T-cell (primary cell): ENCODE measurements at places on chromosomes 12 and 14. TPM values are rescaled to one million over a fixed set of nuclear protein-coding genes. Genes with fewer than 3 reads are reported as not detected.

The GARIN6 gene
- not detected for total RNA-seq

The NCOR2 gene
- 108 TPM for total RNA-seq

DNA sequence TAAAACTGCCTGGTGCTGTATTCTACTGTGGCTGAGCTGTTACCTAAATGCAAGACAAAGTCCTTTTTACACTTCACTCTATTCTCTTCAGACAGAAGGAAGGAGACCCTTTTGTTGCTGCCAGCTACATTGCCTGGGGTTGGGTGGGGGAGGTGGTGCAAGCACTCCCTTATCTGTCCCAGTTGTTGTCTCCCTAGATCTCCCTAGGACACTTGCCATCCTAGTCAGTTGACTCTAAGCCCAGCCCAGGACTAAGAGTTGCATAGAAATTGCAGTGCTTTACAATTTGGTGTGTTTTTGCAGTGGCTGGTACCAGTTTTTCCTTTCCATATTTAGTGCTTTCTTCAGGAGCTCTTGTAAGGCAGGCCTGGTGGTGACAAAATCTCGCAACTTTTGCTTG, 35.1 kb downstream of the SCYL2 start:
- H3K27ac ChIP-seq: no peak overlapping the region
- H3K4me3 ChIP-seq: no peak overlapping the region
- DNase-seq: no peak
- no peaks in the 10 kb centered on the region for H3K36me3 ChIP-seq

DNA sequence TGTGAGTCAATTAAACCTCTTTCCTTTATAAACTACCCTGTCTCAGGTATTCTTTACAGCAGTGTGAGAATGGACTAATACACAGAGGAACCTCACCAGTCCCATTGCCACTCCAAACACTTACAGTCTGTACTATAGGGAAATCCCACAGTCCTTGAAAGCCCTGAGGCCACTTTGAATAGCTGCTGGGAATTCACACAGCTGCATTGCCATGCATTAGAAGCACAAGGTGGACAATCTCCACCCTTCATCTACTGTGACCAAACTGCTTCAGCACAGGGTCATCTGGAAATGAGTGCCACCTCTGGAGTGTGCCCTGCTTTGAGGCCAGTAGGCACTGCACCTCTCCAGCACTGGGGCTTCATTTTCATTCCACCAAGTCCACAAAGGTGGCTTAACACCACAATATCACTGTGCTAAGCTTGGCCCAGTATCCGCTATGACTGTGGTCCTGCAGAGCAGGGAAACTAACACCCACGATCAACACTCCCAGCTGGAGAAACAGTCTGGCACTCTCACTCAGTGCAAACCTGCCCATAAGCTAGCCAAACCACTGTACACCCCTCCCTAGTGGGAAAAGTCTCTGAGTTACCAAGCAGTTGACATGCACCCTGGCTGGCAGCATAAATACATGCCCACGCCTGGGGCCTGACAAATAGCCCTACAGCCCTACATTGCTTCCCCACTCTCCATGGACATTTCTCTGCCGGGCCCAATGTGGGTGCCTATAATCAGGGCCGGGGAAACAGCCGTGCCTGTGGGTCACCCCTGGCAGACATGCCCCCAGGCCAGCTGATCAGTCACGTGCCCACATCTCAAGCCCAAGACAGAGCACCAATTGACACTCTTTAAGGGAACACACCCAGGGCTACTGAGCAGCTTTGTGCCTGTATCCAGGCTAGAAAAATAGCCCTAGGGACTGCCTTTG, 294.3 kb upstream of the MGAT4C start:
- no peak for DNase-seq
- no peak overlapping the region for H3K27ac ChIP-seq
- no peaks in the 10 kb centered on the region for H3K4me1 ChIP-seq
- H3K27me3 ChIP-seq: no peaks in the 10 kb centered on the region

The COX8C gene
- not detected for total RNA-seq

The GPR162 gene
- total RNA-seq: 0.46 TPM

The TAS2R30 gene
- total RNA-seq: 3.3 TPM

The SLC38A4 gene
- 0.19 TPM for total RNA-seq

The KRT71 gene
- not detected for total RNA-seq

GRCh38 chr14:103227094-103227768, 104.0 kb downstream of the TNFAIP2 start:
- H3K4me1 ChIP-seq: no peaks in the 10 kb centered on the region
- no peak overlapping the region for H3K4me3 ChIP-seq
- H3K36me3 ChIP-seq: no peaks in the 10 kb centered on the region

The GON7 gene
- total RNA-seq: 5.7 TPM

The C12orf42 gene
- total RNA-seq: 7.5 TPM

DNA sequence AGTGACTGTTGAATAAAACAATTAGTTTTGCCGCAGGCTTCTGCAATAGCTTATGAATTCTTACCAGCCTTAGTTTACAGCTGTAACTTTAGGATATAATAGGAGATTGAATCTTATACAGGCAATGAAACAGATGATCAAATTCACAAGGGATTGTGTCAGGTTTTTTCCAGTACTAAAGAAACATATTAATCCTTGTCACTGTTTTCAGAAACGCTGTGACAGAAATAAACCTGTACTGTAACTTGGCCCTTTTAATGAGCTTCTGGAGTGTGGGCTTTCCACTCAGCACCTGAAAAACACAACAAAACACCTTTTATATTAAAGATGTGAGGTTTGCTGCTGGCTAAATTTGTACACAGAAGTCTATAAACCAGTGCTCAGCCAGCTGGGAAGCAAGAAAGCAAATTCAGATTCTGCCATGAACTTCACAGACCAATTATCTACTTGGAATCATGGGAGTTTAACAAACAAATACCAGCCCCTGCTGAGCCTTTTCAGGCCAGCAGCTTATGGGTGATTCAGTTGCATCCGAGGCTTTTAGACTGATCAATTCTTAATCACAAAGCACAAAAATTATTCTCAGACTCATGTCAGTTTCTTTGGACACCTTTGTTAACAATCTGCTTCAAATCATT, 109.5 kb downstream of the FOXG1 start:
- no peaks in the 10 kb centered on the region for H3K36me3 ChIP-seq
- H3K27me3 ChIP-seq: no peaks in the 10 kb centered on the region
- H3K4me1 ChIP-seq: no peaks in the 10 kb centered on the region

GRCh38 chr12:28601570-28602058, 411.4 kb downstream of the CCDC91 start:
- no peaks in the 10 kb centered on the region for H3K4me1 ChIP-seq
- DNase-seq: no peak
- no peaks in the 10 kb centered on the region for H3K36me3 ChIP-seq
- no peak overlapping the region for H3K4me3 ChIP-seq
- H3K27ac ChIP-seq: no peak overlapping the region
- H3K27me3 ChIP-seq: no peaks in the 10 kb centered on the region

GRCh38 chr12:115354007-115354890, 670.3 kb upstream of the TBX3 start:
- no peaks in the 10 kb centered on the region for H3K27me3 ChIP-seq
- no peaks in the 10 kb centered on the region for H3K36me3 ChIP-seq
- no peak overlapping the region for H3K27ac ChIP-seq
- H3K4me3 ChIP-seq: no peak overlapping the region
- DNase-seq: no peak

DNA sequence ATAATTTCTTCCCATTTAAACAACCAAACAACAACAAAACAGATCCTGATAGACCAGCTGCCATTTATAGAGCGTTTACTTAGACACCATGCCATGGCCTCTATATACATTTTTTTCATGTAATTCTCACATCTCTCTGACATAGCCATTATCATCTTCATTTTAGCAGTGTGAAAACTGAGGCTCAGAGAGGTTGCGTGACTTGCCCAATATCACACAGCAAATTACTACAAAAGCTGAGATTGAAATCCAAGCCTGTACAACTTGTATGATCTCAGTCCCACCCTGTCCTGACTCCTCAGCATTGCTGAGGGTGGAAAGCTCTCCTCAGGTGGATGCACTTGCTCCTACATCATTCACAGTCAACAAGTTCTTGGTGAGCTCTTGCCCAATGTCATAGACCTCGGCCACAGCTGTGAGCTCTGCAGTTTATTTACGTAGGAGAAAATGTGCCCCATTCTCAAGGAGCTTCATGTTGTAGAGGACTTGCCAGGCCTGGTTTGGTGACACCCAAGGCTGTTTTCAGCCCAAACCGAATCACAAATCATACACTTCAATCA, 55.5 kb downstream of the CRACR2A start:
- H3K4me3 ChIP-seq: no peak overlapping the region
- no peak overlapping the region for H3K27ac ChIP-seq
- no peak for DNase-seq
- H3K4me1 ChIP-seq: no peaks in the 10 kb centered on the region
- H3K36me3 ChIP-seq: peaks cover 44% of the 10 kb centered on the region
